Esophagus squamous epithelium (tissue), 5 donors: ENCODE measurements at places on chromosomes 2 and 18.

DNA sequence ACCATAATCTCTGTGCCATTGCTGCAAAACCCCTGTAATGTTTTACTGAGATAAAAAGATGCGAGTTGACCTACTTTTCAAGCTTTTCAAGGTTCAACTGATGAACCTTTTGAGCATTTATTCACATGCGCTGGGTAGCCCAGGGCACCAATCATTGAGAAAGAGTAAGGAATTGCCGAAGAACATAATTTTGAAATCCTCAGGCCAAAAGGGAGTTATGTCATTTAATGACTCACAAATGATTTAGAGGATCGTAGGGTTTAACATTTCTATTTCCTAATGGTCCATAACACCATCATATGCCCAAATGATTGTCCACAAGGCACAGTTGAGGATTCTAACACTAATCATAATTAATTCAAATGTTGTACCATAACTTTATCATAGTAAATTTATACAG is 20.2 kb upstream of the DLX1 start:
- no peak overlapping the region for H3K27ac ChIP-seq
- no peaks in the 10 kb centered on the region for H3K4me1 ChIP-seq
- H3K4me3 ChIP-seq = no peak overlapping the region
- no peak for DNase-seq
- no peaks in the 10 kb centered on the region for H3K27me3 ChIP-seq

GRCh38 chr18:58856881-58857280 is 7.8 kb upstream of the ZNF532 start:
- no peaks in the 10 kb centered on the region for H3K36me3 ChIP-seq
- H3K4me3 ChIP-seq = no peak overlapping the region
- peaks cover 34% of the 10 kb centered on the region for H3K4me1 ChIP-seq

DNA sequence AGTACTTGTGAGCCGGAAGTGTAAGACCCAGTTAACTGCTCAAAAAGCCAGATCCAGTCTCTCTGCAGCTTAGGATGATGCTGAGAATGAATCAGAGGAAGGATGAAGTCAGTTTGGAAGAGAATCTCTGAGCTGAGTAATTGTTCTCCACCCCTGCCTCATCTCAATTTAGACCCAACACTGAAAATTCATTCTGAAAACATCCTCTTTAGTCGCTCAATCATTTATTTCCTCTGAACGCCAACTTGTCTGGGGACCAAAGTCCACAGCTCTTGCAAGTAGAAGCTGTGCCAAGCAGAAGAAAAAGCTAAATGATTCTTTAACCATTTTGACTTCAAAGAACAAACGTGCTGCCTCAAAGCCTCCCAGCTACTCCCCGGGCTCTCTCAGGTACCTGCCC is 177.1 kb upstream of the KLHL29 start:
- no peak overlapping the region for H3K27ac ChIP-seq
- H3K4me1 ChIP-seq = no peaks in the 10 kb centered on the region
- H3K4me3 ChIP-seq = no peak overlapping the region
- DNase-seq = no peak

GRCh38 chr2:111149882-111150455 is 29.3 kb downstream of the BCL2L11 start:
- H3K4me3 ChIP-seq = no peak overlapping the region
- no peaks in the 10 kb centered on the region for H3K36me3 ChIP-seq
- H3K27me3 ChIP-seq = no peaks in the 10 kb centered on the region
- DNase-seq = no peak
- H3K27ac ChIP-seq = no peak overlapping the region
- peaks cover under 1% of the 10 kb centered on the region for H3K4me1 ChIP-seq

DNA sequence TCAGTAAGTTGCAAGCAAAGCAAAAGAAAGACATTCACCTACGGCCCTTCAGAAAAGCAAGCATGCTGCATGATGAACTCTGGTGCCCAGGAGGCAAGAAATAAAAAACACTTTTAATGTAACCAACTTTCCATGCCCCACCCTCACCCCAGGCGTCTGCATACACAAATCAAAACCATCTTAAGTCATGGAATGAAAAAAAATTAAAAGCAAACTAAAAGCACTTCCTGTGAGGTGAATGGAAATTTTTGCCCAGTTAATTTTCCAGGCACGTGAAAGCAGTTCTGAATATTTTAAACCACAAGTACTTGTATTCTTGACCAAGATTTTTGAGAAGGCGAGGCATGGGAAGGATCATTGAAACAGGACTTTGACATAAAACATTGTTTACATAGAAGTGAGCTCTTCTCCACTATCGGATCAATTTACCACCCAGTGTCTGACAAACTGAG is 2.5 kb upstream of the ICOS start:
- no peak overlapping the region for H3K27ac ChIP-seq
- H3K4me1 ChIP-seq = no peaks in the 10 kb centered on the region
- H3K27me3 ChIP-seq = no peaks in the 10 kb centered on the region
- no peak overlapping the region for H3K4me3 ChIP-seq
- DNase-seq = no peak

DNA sequence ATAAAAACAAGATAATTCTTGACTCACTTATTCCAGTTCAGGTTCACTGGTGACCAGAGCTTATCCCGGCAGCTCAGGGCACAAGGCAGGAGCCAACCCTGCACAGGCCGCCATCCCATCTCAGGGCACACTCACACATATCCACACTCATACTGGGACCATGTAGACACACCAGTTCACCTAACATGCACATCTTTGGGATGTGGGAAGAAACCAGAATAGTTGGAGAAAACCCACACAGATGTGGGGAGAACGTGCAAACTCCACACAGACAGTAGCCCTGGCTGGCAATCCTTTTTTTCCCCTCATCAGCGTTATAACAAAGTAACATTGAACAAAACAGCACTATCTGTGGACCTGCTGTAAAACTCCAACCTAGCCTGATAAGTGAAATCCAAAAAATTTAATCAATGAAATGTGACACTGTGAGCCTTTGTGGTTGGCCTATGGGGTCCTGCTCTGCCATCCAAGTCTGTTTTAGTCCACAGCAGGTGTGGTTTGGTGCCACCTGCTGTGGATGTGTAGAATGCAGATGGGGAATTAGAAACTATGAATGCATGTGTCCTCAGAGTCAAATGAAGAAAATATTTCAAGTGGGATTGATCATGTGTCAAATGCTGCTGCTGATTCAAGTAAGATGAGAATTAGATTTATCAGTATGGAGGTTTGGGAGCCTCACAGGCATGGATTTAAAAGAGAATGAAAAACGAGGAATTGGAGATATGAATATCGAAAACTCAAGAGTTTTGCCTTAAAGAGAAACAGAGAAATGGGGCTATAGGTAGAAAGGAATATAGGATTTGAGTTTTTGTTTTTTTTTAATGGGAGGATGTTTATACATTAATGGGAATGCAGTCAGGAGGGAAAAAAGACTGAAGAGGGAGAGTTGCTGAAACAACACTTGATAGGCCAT is 47.0 kb downstream of the UGP2 start:
- no peaks in the 10 kb centered on the region for H3K27me3 ChIP-seq
- peaks cover 99% of the 10 kb centered on the region for H3K36me3 ChIP-seq
- no peaks in the 10 kb centered on the region for H3K4me1 ChIP-seq
- no peak overlapping the region for H3K27ac ChIP-seq

DNA sequence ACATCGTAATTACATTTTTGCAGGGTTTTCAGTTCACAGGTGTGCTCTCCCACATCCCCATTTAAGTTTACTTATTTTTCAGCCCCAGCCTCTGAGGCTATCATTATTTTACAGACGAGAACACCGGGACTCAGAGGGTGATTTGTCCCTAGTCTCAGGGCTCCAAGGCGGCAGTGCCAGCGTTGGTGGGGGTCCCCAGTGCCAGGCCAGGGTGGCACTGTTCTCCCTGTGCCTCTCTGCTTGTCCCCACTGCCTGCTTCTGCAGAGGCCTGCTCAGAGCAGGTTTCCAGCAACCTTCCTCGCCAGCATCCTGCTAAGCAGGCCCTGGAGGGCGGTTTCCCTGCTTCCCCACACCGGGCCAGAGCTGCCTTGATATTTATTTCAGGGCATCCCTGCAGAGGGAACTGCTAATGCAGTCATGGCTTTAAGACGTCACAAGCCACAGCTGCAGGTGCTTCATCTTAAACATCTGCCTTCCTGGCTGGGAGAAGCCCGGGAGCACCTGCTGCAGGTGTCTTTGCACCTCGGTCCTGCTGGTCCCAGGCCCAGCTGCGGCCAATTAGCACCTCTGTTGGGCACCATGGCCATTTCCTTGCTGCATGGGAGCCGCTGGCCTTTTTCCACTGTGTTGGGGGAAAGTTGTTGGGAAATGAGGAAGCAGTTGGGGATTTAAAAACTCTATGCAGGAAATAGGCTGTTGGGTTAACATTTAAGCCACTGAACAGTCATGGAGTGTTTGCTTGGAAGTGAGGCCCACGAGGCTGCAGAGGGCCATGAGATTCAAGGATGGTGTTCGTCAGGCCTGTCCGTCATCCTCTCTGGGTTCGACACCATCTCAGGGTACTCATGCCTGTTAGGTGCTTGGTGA is 22.8 kb downstream of the HPCAL1 start:
- no peak for DNase-seq
- H3K27me3 ChIP-seq = no peaks in the 10 kb centered on the region
- no peaks in the 10 kb centered on the region for H3K36me3 ChIP-seq
- no peak overlapping the region for H3K27ac ChIP-seq

GRCh38 chr2:188623995-188624643 is 332.4 kb downstream of the GULP1 start:
- H3K27ac ChIP-seq = no peak overlapping the region
- no peak for DNase-seq
- peaks cover 3% of the 10 kb centered on the region for H3K4me1 ChIP-seq

DNA sequence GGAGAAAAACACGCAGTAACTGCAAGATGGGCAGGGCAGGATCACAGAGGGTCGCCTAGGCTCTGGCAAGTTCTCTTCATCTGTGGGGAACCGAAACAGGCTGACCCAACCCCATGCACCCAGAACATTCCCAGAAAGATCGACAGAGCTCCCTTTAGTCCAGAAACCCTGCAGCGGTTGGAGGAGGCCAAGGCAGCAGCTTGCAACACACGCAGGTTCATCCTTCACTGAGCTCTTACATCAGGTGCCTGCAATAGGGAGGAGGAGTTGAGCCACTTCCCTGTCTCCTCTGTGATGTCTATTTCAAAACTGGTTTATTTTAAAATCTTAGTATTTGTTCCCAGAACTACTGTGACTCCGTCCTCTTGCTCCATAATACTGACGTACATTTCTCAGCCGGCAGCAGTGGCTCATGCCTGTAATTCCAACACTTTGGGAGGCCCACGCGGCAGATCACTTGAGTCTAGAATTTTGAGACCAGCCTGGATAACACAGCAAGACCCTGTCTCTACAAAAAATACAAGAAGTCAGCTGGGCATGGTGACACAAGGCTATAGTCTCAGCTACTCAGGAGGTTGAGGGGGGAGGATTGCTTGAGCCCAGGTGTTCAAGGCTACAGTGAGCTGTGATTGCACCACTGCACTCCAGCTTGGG is 11.5 kb upstream of the SLC11A1 start:
- DNase-seq = no peak
- peak overlapping the region; percentile 40 for H3K27ac ChIP-seq
- no peak overlapping the region for H3K4me3 ChIP-seq
- H3K36me3 ChIP-seq = no peaks in the 10 kb centered on the region

DNA sequence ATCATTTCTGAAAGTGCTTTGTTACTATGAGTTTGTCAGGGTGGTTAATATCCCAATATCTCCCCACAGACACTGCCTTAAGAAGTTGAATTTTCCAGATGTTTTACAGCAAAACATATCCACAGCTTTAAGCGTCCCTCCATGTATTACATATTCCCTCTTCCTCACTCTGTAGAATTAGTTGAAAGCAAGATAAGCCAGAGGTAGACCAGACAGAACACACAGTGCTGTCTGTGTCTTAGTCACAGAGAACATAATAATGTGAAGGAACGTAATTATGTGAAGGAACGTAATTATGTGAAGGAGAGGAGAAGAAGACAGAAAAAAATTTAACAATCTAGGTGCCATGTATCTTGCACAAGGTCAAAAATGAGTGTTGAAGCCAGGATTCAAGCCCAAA is 81.9 kb upstream of the LRATD1 start:
- DNase-seq = no peak
- no peaks in the 10 kb centered on the region for H3K36me3 ChIP-seq
- H3K4me1 ChIP-seq = no peaks in the 10 kb centered on the region
- no peak overlapping the region for H3K27ac ChIP-seq

DNA sequence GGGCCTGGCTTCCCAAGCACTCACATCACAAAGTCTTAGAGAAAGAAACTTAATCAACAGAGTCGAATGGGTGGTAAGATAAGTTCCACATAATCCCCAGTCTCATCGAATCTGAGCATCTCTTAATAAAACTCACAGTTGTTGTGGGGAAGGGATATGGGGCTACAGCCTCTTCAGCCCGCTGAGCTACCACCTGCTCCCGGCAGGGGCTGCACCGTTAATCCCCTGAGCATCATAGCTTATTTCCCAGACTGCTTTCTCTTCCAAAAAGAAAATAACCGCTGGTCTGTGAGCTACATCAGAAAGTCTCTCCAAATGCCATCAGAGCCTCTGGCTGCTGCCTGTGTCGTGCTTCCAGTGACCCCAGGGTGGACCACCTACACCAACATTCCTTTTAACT is 139.4 kb upstream of the CELF4 start:
- H3K36me3 ChIP-seq = no peaks in the 10 kb centered on the region
- no peak overlapping the region for H3K27ac ChIP-seq
- DNase-seq = no peak
- no peak overlapping the region for H3K4me3 ChIP-seq

GRCh38 chr18:1796636-1797035 is 774.7 kb downstream of the METTL4 start:
- H3K4me1 ChIP-seq = no peaks in the 10 kb centered on the region
- no peaks in the 10 kb centered on the region for H3K36me3 ChIP-seq
- H3K27ac ChIP-seq = no peak overlapping the region
- no peaks in the 10 kb centered on the region for H3K27me3 ChIP-seq
- no peak overlapping the region for H3K4me3 ChIP-seq

- no peak overlapping the region for H3K27ac ChIP-seq
- H3K4me3 ChIP-seq = no peak overlapping the region
- no peaks in the 10 kb centered on the region for H3K27me3 ChIP-seq
- no peaks in the 10 kb centered on the region for H3K36me3 ChIP-seq
- no peak for DNase-seq
Observed at GRCh38 chr2:203240491-203240890, 1.7 kb downstream of the CYP20A1 start.

DNA sequence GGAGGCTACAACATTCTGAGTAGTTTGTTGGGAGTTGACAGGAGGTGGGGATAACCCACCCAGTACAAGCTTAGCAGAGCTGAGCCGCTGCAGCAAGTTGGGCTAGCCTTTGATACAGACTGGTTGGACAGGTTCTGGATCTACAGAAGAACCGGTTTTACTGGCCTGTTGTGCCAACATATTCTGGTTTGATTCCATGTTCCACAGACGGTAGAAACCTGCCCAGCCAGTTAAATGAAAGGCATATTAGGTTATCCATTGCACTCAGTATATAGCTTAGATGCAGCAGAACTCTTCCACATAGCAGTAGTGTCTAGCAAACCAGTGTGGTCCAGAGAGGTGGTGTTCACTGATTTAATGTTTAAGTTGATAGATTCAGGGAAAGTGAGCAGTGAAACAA is 19.3 kb upstream of the RBBP8 start:
- no peak for DNase-seq
- H3K27me3 ChIP-seq = no peaks in the 10 kb centered on the region
- H3K36me3 ChIP-seq = no peaks in the 10 kb centered on the region
- H3K4me3 ChIP-seq = peak overlapping the region; percentile 34
- peak overlapping the region; percentile 57 for H3K27ac ChIP-seq
